Activated naive CD4-positive, alpha-beta T cell treated with anti-CD3 and anti-CD28 coated beads for 36 hours (primary cell): ENCODE measurements at places on chromosomes 7 and 10. TPM values are rescaled to one million over a fixed set of nuclear protein-coding genes. Genes with fewer than 3 reads are reported as not detected.

GRCh38 chr10:48266528-48266927 lies 8.0 kb downstream of the FRMPD2 start:
- no peak overlapping the region for H3K4me3 ChIP-seq
- H3K4me1 ChIP-seq = no peaks in the 10 kb centered on the region
- peaks cover 2% of the 10 kb centered on the region for H3K27me3 ChIP-seq
- no peaks in the 10 kb centered on the region for H3K36me3 ChIP-seq
- no peak for DNase-seq

GRCh38 chr10:95542761-95543160 lies 18.4 kb downstream of the SORBS1 start:
- no peaks in the 10 kb centered on the region for H3K27me3 ChIP-seq
- H3K4me3 ChIP-seq = no peak overlapping the region
- no peak for DNase-seq

ADCYAP1R1 gene
- total RNA-seq = not detected

TCAF2 gene
- 29.2 TPM for total RNA-seq

GRCh38 chr7:149778696-149779501 lies 5.5 kb upstream of the ZNF467 start:
- H3K36me3 ChIP-seq = no peaks in the 10 kb centered on the region
- peaks cover 4% of the 10 kb centered on the region for H3K4me1 ChIP-seq
- no peaks in the 10 kb centered on the region for H3K27me3 ChIP-seq
- no peak for DNase-seq
- H3K4me3 ChIP-seq = no peak overlapping the region

- H3K36me3 ChIP-seq = no peaks in the 10 kb centered on the region
- no peaks in the 10 kb centered on the region for H3K4me1 ChIP-seq
- H3K27ac ChIP-seq = no peak overlapping the region
- H3K27me3 ChIP-seq = peaks cover 32% of the 10 kb centered on the region
- H3K4me3 ChIP-seq = no peak overlapping the region
Measured at GRCh38 chr7:26388256-26388655, 96.6 kb downstream of the SNX10 start.

DNA sequence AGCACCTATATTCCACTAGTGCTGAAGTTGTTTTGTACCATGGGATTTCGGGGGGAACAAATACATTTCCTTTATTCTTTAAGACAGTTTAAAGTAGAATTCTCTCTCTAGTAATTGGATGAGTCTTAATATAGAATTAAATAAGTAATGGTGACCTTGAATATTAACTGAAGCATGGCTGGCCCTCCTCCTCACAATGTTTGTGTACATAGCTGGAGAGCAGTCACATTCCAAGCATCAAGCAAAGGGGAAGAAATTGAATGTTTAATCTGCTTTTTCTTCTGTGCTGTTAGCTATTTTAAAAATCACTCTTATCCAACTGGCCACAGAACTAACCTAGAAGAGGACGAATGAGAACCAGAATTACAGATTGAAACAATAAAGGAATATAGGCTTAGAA lies 906.9 kb downstream of the CCSER2 start:
- no peaks in the 10 kb centered on the region for H3K4me1 ChIP-seq
- H3K27me3 ChIP-seq = peaks cover 5% of the 10 kb centered on the region
- no peak overlapping the region for H3K27ac ChIP-seq
- no peak for DNase-seq
- H3K36me3 ChIP-seq = no peaks in the 10 kb centered on the region
- H3K4me3 ChIP-seq = no peak overlapping the region

ETV1 gene
- not detected for total RNA-seq

DNA sequence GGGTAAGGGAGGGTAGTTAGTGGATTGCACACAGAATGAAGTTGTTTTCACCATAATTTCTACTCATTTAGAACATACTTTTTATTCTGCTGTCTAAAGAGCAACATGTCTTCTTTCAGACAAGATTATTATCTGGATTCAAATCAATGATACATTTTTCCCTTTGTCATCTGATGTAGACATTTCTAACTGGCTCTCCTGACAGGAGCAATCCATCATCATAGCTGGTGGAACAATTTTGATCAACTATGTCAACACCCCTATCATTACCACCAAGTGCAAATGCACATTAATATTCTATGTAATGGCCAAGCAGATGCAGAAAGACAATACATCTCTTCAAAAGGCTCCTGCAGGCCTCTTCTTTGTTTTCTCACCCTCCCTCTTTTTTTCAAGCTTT lies 672.9 kb upstream of the LRRTM3 start:
- H3K27me3 ChIP-seq = no peaks in the 10 kb centered on the region
- no peaks in the 10 kb centered on the region for H3K4me1 ChIP-seq
- H3K27ac ChIP-seq = no peak overlapping the region
- H3K36me3 ChIP-seq = no peaks in the 10 kb centered on the region

GRCh38 chr10:74075906-74076305 lies 74.7 kb downstream of the AP3M1 start:
- H3K27ac ChIP-seq = no peak overlapping the region
- no peaks in the 10 kb centered on the region for H3K27me3 ChIP-seq
- no peak for DNase-seq
- H3K4me1 ChIP-seq = peaks cover 20% of the 10 kb centered on the region
- H3K36me3 ChIP-seq = peaks cover 3% of the 10 kb centered on the region

DNA sequence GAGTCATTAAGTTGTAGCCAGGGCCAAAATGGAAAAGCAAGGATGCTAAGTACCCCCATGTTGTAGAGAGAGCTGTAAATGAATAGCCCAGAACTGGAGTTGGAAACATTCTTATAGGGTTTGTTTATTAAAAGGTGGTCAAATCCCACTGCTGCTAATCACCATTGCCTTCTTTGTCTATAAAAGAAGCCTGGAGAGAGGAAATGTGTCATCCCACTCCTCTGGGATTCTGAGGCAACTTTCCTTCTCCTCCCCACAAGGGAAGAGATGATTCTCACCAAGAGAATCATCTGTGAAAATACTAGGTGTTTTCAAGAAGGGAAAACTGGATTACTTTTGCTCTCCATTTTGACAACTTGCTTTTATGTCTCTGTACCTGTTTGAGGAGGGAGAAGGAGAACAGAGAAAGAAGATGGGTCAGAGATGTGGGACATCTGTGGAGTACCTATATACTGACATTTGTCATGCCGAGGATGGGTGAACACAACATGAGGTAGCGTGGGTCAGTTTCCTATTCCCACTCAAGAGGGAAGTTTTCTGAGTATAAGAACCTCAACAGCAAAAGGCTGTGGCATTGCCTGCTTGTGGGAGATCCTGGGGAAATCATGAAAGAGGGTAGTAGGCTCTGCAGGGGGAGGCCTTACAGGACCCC lies 262.2 kb downstream of the KIF20B start:
- peaks cover 7% of the 10 kb centered on the region for H3K27me3 ChIP-seq
- no peak overlapping the region for H3K27ac ChIP-seq
- H3K36me3 ChIP-seq = no peaks in the 10 kb centered on the region
- no peaks in the 10 kb centered on the region for H3K4me1 ChIP-seq
- H3K4me3 ChIP-seq = no peak overlapping the region

PRF1 gene
- total RNA-seq = 7.5 TPM

- H3K4me3 ChIP-seq = no peak overlapping the region
- no peak overlapping the region for H3K27ac ChIP-seq
- no peak for DNase-seq
- no peaks in the 10 kb centered on the region for H3K4me1 ChIP-seq
- H3K36me3 ChIP-seq = no peaks in the 10 kb centered on the region
Measured at GRCh38 chr7:131288450-131288849, 39.2 kb upstream of the MKLN1 start.

HYAL4 gene
- total RNA-seq = not detected

GRCh38 chr7:154927624-154928125 lies 75.2 kb downstream of the PAXIP1 start:
- H3K27ac ChIP-seq = peak overlapping the region; percentile 96
- H3K36me3 ChIP-seq = peaks cover 3% of the 10 kb centered on the region
- H3K4me1 ChIP-seq = peaks cover 28% of the 10 kb centered on the region
- no peaks in the 10 kb centered on the region for H3K27me3 ChIP-seq
- peak overlapping the region; percentile 95 for H3K4me3 ChIP-seq
- peak; percentile 91 for DNase-seq

GRCh38 chr10:124132876-124133275 lies 39.5 kb upstream of the CHST15 start:
- H3K27ac ChIP-seq = no peak overlapping the region
- H3K27me3 ChIP-seq = no peaks in the 10 kb centered on the region
- H3K36me3 ChIP-seq = no peaks in the 10 kb centered on the region

CLRN3 gene
- not detected for total RNA-seq

- peaks cover 2% of the 10 kb centered on the region for H3K4me1 ChIP-seq
- peak overlapping the region; percentile 24 for H3K4me3 ChIP-seq
- no peak for DNase-seq
- H3K27ac ChIP-seq = no peak overlapping the region
- peaks cover 2% of the 10 kb centered on the region for H3K36me3 ChIP-seq
Measured at GRCh38 chr10:42836771-42837468, 54.3 kb downstream of the BMS1 start.

GRCh38 chr7:120951826-120952225 lies 1.2 kb downstream of the ING3 start:
- peak overlapping the region; percentile 97 for H3K4me3 ChIP-seq
- H3K27ac ChIP-seq = peak overlapping the region; percentile 97
- H3K27me3 ChIP-seq = no peaks in the 10 kb centered on the region
- peaks cover 18% of the 10 kb centered on the region for H3K4me1 ChIP-seq

- DNase-seq = no peak
- H3K27me3 ChIP-seq = no peaks in the 10 kb centered on the region
- H3K27ac ChIP-seq = no peak overlapping the region
- H3K36me3 ChIP-seq = no peaks in the 10 kb centered on the region
Measured at GRCh38 chr10:103757531-103758293, 97.7 kb downstream of the SH3PXD2A start.

FXYD4 gene
- not detected for total RNA-seq

AKR1C4 gene
- not detected for total RNA-seq

TRPV5 gene
- not detected for total RNA-seq

UNCX gene
- total RNA-seq = not detected

- H3K27me3 ChIP-seq = no peaks in the 10 kb centered on the region
- no peak overlapping the region for H3K27ac ChIP-seq
- no peak overlapping the region for H3K4me3 ChIP-seq
Measured at GRCh38 chr7:99032928-99033327, 111.0 kb downstream of the SMURF1 start.

DNA sequence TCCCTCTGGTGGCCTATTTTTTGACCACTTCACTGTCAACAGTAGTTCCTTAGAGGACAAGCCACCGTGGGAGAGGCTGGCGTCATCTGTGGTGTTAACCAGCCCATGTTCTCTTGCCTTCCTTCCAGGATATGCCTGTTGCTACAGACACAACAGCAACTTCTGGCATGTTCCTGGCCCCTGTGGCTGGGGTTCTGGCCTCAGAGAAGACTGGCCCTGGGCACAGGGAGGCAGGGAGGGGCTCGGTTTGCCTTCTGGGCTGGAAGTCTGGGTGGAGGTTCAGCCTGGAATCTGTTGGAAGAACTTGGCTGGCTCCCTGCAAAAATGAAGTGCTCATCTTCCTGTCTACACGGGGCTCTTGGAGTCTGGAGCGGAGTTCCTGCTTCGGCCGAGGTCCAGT lies 25.7 kb downstream of the GOLGA7B start:
- H3K36me3 ChIP-seq = no peaks in the 10 kb centered on the region
- H3K4me3 ChIP-seq = no peak overlapping the region
- no peak overlapping the region for H3K27ac ChIP-seq
- no peak for DNase-seq
- no peaks in the 10 kb centered on the region for H3K4me1 ChIP-seq

IL2RA gene
- 443 TPM for total RNA-seq

- H3K27me3 ChIP-seq = peaks cover 27% of the 10 kb centered on the region
- DNase-seq = no peak
- H3K36me3 ChIP-seq = peaks cover 2% of the 10 kb centered on the region
- H3K4me1 ChIP-seq = no peaks in the 10 kb centered on the region
Measured at GRCh38 chr10:48282829-48283228, 8.3 kb upstream of the FRMPD2 start.

LIPJ gene
- not detected for total RNA-seq

DNA sequence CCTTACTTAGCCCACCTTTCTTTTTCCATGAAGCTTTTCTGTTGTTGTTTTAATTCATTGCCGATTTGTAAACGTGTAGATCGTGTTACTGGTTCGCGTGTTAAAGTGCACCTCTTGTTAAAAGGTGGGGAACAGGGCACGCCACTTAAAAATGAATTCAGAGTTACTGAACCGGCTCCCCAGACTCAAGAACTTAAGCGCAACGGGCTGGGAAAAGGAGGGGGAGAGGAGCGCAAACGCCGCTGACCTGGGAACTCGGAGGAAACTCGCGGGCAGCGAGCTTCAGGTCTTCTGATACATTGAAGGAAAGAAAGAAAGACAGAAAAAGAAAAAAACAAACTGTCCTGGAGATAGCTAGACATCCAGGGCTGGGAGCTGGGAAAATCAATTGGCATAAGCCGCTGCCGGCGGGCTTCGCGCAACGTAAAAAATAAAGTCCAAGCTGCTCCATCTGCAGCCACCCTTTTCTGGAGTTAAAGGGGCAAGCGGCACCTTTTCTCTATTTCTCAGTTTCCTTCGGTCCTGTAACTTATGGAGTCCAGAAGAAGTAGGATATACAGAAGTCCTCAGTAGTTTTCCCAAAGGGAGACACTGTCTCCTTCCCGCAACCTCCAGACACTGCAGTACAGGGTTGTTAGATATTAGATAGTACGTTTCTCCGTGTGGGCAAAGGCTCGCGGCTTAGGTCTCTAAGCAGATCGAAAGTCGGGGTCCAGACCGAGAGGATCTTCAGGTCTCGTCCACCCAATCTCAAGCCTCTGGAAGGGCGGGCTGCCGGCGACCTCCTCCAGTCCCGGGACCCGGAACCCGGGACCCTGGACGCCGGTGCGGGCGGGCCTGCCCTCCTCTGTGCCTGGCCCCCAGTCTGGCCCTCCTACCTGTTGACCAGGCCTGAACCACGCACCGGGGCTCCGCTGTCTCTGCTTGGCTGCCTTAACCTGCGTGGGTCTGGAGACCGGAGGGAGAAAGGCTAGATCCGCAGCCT lies 1.8 kb upstream of the DLX6 start:
- peaks cover 88% of the 10 kb centered on the region for H3K27me3 ChIP-seq
- no peak overlapping the region for H3K4me3 ChIP-seq
- H3K27ac ChIP-seq = no peak overlapping the region
- no peak for DNase-seq
- H3K36me3 ChIP-seq = no peaks in the 10 kb centered on the region

STEAP1B gene
- not detected for total RNA-seq

DNA sequence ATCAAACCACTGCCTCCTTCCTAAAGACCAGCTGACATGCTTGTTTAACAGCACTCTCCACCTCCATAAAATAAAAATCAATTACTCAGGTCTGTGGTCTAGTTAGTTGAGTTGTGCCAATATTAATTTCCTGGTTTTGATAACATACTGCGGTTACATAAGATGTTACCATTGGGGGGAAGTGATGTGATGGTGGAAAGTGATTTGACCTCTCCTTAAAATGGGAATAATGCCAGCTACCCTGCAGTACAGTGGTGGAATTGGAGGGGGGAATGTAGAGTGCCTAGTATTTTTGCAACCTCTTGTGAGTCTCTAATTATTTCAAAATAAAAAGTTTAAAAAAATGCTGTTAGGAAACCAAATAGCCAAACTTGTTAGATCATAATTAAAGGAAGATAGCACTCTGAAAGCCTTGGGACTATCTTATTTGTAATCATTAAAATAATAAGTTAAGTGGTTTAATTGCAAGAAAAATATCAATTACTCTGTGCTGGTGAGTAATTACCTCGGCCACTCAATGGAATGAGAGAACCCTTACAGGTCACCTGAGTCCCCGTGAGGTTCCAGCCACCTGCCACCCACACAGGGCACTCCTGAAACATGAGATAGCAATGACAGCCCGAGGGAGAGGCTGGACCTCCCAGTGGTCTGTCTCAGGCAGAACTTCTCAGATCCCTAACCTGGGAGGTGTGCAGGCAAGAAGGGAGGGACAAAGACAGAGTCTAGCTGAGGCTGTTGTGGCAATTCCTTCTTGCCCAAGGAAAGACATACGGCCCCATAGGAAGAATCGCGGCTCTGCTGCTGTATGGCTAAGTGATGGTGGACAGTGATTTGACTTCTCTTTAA lies 94.1 kb downstream of the SH3PXD2A start:
- H3K4me3 ChIP-seq = no peak overlapping the region
- no peak for DNase-seq
- no peaks in the 10 kb centered on the region for H3K27me3 ChIP-seq
- H3K4me1 ChIP-seq = peaks cover 58% of the 10 kb centered on the region
- H3K27ac ChIP-seq = no peak overlapping the region
